ENCODE measurements at places on chromosomes 3 and 15.

GRCh38 chr15:84772031-84772430 lies 23.6 kb downstream of the ZNF592 start:
- no peak for DNase-seq

DNA sequence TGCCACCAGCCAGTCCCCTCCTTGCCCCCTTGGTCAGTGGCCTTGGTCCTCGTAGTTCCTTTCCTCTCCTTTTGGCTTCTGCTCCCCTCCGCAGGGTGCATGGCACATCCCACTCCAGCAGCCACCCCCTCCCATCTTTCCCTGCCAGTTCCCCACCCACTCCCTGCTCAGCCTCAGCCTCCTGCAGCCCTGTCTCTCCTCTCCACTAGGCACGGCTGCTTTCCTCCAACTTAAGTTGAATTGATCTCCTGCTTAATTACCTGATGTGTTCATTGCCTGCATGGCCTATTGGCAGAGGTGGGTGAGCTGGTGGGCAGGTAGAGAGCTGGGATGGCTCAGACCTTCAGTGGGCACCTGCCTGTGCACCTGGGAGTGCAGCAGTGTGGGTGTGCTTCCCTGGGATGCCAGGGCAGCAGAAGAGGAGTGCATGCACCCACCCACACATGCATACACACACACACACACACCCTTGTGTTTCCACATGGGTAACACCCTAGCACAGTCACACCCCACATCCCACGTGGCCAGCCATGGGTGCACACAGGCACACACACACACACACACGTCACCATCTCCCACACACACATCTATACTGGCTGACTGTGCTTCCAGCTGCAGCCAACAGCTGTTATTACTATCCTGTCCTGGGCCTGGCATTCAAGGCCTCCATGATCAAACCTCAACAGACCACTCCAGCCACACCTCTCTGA lies 30.9 kb downstream of the C3orf18 start:
- no peak for DNase-seq

DNA sequence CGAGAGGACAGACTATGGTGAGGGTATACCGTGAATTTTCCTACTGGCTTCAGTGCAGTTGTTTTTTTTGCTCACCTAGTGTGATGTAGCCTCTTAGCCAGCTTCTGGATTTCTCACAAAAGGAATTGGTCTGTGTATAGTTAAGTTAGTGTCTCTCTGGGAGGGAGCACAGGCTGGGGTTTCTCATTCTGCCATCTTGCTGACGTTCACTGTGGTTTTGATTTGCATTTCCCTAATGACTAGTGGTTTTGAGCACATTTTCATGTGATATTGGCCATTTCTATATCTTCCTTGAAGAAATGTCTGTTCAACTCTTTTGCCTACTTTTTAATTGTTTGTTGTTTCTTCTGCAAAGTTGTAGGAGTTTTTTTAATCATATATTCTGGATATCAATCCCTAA lies 2.2 kb upstream of the CD86 start:
- no peak for DNase-seq

- DNase-seq: no peak
These were observed 1.2 kb upstream of the LARS2 start for GRCh38 chr3:45387171-45387570.

- DNase-seq: no peak
These were observed 167.2 kb downstream of the MAGI1 start for GRCh38 chr3:65871305-65872141.

- DNase-seq: no peak
These were observed 52.8 kb downstream of the DHX30 start for GRCh38 chr3:47855461-47856383.

GRCh38 chr3:69409831-69410230 lies 23.9 kb upstream of the FRMD4B start:
- no peak for DNase-seq
